ENCODE measurements at places on chromosomes 5 and 9.

GRCh38 chr5:137560420-137560819 lies 61.3 kb upstream of the SPOCK1 start:
- DNase-seq = no peak

- DNase-seq = no peak
These were observed 153.2 kb upstream of the MVB12B start for GRCh38 chr9:126173401-126173800.

- DNase-seq = no peak
These were observed 54.5 kb upstream of the RAPGEF1 start for GRCh38 chr9:131794393-131794792.

DNA sequence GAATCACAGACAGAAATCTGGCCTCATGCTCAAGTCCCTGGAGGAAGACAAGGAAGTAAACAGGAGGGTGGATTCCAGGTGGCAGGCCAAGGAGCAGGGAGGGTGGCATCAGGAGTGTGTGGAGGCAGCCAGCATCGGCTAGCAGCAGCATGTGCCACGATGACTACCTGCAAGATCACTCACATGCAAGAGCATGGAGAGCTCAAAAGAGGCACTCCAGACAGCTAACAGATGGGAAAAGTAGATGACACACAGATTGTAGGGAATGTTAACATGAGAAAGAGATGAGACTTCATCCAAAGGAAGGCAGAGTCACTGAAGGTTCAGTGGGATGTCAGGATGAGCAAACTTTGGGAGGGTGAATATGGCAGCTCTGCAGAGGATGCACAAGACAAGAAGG lies 104.3 kb downstream of the SEMA5A start:
- DNase-seq = no peak

GRCh38 chr9:79694676-79695400 lies 123.1 kb downstream of the TLE4 start:
- DNase-seq = no peak
